T-helper 17 cell (primary cell): ENCODE measurements at places on chromosomes 1 and 21.
A peak's percentile ranks its signal among the peaks of the same experiment; 100 is the strongest.

GRCh38 chr1:15870421-15870820 is 22.9 kb downstream of the SPEN start:
- H3K27me3 ChIP-seq: no peaks in the 10 kb centered on the region
- DNase-seq: no peak
- no peaks in the 10 kb centered on the region for H3K36me3 ChIP-seq
- no peak overlapping the region for H3K4me3 ChIP-seq
- H3K27ac ChIP-seq: peak overlapping the region; percentile 11
- H3K4me1 ChIP-seq: peaks cover 30% of the 10 kb centered on the region

DNA sequence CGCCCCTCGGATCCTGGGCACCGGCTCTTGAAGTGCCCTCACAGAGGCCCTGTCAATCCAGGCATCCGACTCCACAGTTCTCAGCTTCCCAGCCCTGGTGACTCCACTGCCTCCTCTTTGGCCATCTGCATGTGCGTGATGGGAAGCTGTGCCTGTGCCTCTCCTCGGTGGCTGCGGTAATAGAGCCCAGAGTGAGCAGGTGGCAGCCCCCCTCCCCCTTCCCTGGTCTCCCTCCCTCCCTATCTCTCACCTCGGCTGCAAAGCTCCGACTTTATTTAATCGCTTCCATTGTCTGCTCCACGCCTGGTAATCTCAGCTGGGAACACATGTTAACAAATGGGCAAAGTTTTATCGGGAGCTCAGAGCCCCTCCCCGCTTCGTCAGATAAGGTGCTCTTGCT is 91.9 kb downstream of the IGSF21 start:
- H3K4me1 ChIP-seq: peaks cover 2% of the 10 kb centered on the region
- no peak for DNase-seq
- no peaks in the 10 kb centered on the region for H3K36me3 ChIP-seq
- H3K4me3 ChIP-seq: no peak overlapping the region
- H3K27me3 ChIP-seq: peaks cover 75% of the 10 kb centered on the region

DNA sequence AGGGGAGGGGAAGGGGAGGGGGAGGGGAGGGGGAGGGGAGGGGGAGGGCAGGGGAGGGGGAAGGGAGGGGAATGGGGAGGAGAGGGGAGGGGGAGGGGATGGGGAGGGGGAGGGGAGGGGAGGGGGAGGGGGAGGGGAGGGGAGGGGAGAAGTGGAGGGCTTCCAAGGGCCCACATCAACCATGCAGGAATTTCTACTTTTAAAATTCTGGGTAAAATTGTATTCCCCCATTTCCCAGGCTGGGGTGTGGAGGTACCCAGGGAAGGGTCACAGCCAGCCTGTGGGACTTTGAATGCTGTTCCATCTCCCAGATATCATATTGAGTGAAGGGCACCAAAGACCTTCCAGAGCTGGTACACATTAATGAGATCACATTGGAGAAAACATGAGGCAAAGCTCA is 126.9 kb upstream of the ETS2 start:
- H3K4me3 ChIP-seq: no peak overlapping the region
- peaks cover 3% of the 10 kb centered on the region for H3K36me3 ChIP-seq

DNA sequence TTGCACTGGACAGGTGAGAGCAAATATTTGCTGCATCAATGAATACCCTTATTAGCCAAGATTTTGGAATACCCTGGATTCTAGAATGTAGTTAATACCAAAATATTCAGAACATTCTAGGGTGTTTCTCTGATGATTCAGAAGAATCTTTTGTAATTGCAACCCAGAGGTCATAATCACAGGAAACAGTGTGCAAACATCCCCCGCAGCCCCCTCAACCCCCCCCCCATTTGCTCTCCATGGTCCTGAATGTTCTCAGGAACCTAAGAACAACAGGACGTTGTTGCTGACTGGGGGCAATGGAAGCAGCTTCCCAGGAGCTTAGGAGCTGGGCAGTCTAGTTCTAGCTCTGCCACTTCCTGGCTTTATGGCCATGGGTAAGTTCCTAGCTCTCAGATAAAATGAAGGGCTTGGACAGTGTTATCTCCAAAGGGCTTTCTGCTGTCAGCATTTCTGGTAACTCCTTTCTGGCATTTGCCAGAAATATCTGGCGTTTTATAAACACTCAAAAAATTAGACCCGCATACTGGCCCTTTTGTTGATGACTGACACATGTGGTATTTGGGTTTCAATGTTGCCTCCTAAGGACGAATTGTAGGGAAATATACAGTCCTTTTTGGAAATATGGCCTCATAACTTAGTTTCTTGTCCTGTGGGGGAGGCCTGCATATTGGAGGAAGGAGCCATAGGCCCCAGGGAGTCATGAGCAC is 178.6 kb downstream of the RRAGC start:
- peaks cover 43% of the 10 kb centered on the region for H3K27me3 ChIP-seq
- H3K4me1 ChIP-seq: no peaks in the 10 kb centered on the region
- DNase-seq: no peak
- H3K27ac ChIP-seq: no peak overlapping the region

DNA sequence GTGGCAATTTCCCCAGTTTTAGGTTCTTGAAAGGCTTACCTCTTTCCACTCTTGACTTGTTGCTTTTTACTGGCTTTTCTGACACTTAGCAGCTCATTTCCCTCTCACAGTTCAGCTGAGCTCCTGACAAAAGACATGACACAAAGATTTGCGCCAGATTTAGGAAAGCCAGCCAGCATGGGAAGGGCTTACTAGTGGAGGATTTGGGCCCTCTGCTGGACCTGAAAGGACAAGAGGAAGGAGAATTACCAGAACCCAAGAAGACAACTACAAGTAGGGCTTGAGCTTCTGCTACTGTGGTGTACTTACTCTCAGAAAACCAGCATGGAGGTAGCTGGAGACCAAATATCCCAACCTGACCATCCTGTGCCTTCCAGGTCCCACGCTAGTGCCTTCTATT is 784.5 kb downstream of the BRINP3 start:
- H3K36me3 ChIP-seq: no peaks in the 10 kb centered on the region
- H3K27ac ChIP-seq: no peak overlapping the region
- H3K4me3 ChIP-seq: no peak overlapping the region
- no peaks in the 10 kb centered on the region for H3K4me1 ChIP-seq
- DNase-seq: no peak
